ENCODE measurements at places on chromosomes 12 and 14.
A peak's percentile ranks its signal among the peaks of the same experiment; 100 is the strongest.

- no peak for DNase-seq
These were observed 175.1 kb downstream of the TMEM132C start for GRCh38 chr12:128442096-128442495.

DNA sequence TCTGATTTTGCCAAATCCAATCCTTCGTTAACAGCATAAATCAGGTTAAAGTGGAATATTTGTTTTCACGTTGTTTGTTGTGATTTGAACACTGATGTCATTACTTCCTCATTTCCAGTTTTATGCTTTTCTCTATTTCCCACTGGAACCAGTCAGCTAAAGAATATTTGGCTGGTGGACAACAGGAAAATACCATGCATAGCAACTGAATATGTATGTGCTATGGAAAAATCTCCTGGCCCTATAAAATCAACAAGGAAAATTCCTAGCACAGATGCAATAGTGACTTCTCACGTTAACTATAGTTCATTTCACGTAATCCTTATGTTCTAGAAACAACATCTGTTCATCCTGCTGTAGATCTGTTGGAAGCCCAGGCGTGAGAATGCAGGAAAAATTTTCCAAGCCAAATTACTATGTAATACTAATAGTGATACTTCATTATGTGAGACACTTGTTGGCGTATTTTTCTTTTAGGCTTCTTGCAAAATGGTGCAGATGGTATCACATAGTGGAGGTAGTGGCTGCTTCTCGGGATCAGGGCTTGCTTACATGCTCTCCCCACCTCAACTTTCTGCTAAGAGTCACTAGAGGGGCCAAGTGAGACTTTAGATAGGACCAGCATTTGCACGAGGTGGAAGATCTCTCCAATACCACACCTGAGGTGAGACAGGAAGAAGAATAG is 86.3 kb upstream of the USP44 start:
- peak; percentile 77 for DNase-seq

DNA sequence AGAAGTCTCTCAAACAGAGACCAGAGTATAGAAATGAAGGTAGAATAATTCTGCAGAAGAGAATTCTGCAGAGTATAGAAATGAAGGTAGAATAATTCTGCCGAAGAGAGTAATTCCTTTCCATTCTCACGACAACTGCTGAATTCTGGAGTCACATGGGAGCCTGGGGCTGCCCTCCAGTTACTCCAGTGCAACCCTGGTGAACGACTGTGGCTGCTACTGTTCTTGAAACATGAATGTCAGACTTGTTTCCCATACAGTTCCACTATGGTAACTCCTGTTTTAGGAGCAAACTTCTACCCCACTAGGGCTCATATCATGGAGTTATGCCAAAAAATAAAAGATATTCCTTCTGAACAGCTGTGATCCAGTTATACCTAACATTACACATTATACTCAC is 164.4 kb downstream of the KICS2 start:
- no peak for DNase-seq

GRCh38 chr14:52974406-52974805 is 23.6 kb upstream of the FERMT2 start:
- DNase-seq = no peak

DNA sequence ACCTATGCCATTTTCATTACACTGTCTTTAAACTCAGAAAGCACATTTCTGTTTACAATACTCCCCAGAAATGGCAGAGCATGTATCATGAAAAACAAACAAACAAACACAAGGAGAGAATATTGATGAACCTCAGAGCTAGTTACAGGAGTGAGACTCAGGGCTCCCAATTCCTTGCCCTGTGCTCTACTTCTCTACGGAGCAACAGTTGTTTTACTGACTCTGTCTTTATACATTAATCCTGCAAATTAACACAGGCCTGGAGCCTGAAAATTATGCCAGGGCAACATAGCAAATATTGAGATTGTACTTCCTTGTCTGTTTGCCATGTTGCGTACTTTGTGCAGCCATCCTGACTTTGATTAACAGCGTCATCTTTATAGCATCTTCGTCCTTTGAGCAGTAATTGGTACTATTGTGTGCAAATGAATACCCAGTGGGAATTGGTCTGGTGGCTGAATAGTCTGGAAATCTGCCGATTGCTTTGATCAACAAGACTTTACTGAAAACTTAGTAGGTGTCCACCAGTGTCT is 15.2 kb upstream of the AKAP6 start:
- peak; percentile 11 for DNase-seq

DNA sequence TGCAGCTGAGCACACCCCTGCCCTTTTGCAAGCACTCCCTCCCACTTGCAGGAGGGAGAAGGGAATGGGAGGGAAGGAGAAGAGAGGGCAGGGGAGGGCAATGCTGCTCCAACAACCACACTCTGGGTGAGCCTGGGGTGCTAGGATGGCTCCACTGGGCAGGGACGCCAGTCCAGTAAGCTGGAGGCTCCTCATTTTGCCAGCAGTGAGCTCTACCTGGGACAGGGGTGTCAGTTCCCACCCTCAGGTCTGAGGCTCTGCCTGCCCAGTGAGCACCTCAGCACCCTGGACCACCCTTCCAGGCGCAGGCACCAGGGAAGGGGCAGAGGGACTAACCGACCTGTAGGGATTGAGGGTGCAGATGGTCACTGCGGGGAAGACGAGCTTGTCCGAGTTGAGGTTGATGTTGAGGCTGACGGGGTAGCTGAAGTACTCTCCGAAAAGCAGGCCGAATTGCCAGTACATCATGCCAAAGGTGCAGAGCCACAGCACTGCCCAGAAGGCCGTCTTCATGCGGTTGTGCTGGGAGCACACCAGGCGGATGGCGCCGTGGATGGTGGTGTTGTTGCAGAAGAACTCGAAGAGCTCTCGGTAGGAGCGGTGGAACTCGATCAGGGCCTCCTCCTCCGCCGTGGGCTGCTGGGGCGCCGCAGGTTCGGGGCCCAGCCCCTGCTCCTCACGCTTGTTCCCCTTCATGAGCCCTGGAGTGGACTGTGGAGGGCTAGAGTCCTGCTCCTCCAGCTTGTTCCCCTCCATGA is 1.2 kb downstream of the SCNN1A start:
- DNase-seq = no peak

DNA sequence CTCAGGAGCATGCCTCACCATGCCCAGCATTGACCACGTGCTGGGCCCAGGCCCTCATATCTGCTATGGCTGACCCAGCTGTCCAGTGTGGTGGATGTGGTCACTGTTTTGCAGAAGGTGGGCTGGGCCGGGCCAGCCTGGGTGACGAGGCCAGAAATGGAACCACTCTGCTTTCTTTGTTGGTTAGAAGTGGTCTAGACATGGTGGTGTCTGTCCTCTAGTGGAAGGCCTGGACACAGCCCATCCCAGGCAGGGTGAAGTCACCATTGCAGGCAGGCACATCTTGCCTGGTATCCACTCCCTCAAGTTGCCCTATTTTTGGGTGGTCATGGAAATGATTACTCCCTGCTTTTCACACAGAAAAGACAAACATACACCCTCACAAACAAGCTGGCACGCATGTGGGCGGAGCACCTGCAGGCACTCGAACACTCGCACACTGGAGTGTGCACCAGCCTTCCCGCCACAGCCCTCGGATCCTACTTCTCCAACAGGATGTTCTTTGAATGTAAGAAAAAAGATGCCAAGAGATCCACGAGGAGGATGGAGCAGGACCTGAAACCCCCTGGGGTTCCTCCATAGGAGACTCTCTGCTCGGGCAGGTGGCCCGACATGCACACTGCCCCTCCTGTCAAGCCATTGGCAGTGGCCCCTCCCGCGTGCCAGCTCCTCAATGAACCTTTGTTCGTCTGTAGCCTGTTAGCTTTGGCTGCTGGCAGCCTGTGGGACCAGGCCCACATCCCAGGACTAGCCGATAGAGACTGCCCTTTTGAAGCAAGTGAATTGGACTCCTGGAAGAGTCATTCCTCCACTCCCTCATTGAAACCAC is 38.4 kb downstream of the MLXIP start:
- DNase-seq = no peak

DNA sequence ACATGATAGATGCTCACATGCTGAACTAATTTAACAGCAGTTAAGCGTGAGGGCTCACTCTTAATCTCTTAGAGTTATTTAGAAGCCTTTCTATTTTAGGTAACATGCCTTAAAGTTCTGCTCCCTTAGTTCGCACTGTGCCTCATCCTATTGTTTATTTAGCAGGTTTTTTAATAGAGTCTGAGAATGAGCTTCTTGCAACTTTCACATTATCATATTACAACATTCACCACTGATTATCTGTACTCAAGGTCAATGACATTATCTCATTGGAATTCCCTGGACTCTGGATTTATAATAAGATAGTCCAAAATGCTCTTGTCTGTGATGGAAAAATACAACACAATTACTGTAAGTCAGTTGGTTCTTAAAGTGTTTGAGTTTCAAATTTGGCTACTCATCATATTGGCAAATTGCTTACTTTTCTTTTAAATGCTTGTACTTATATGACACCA is 183.6 kb upstream of the SLC38A2 start:
- DNase-seq = no peak

DNA sequence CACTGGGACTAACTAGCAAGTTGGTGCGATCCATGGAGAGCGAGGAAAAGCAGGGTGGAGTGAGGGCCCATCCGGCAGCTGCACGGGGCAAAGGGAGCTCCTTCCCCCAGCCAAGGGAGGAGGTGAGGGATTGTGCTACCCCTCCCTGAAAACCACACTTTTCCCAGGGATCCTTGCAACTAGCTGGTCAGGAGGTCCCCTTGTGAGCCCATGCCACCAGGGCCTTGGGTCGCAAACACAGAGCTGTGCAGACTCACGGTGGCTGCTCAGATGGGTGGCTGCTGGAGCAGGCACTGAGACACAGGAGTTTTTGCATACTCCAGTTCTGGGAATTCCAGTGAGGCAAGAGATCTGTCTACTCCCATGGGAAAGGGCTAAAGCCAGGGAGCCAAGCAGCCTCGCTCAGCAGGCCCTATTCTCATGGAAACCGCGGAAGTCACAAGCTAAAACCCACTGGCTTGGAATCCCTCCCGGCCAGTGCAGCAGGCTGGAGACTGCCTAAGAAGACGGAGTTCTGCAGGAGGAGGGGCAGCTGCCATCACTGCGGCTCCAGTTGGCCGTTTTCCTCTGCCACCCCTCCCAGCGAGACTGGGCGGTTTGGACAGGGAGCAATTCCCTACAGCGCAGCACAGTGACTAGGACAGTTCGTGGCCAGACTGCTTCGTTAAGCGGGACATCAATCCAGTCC is 10.9 kb upstream of the ZNF705A start:
- no peak for DNase-seq

- no peak for DNase-seq
These were observed 269.5 kb downstream of the ACSS3 start for GRCh38 chr12:81347404-81347803.

GRCh38 chr12:17971850-17972249 is 118.1 kb downstream of the RERGL start:
- no peak for DNase-seq

GRCh38 chr12:67573566-67573965 is 75.0 kb upstream of the DYRK2 start:
- DNase-seq = no peak

- peak; percentile 24 for DNase-seq
These were observed 23.2 kb upstream of the ESRRB start for GRCh38 chr14:76352639-76353281.

DNA sequence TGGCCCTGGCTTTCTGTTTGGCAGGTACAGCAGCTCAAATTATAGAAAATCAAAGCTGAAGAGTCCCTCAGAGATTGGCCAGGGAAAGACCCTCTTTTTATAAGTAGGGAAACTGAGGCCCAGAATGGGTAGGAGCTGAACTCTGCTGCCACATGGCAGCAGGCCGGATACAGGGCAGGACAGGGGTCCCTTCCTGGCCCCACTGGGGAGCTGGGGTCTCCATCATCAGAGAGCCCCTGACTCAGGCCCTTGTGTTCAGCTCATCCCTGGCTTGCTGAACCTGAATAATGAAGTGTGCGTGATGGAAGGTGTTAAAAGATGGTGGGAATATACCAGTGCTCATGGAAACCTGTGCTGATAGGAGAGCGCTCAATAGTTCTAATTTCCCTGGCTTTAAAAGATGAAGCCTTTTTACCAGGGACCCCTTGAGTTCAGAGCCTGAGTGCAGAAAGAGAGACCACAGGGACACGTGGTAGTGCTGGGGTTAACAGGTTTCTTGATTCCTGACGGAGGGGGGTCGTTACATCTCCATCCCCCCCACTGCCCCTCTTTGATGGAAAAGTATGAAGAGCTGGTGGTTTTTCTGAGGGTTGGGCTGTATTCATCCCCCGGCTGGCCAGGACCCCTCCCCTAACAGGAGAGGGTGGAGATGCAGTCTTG is 4.4 kb downstream of the DLK1 start:
- DNase-seq = no peak

DNA sequence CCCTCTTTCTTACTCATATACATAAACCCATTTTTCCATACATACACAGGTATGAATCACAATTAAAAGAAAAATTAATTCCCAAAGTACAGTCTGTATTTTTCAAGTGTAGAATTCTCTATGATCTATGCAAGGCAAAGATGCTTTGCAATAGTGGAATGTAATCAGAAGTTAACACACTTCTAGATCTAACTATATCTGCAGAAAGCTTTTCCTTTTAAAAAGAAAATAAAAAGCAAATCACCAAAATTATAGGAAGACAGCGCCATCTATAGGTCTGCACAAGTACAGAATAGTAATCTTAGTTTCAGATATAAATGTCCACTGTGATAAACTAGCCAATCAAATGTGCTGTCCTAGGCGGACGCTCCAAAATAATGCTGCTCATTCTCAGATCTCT is 22.0 kb downstream of the SLC25A21 start:
- no peak for DNase-seq

- DNase-seq = peak; percentile 38
These were observed 41.2 kb downstream of the YLPM1 start for GRCh38 chr14:74804219-74804825.

GRCh38 chr14:99792210-99792535 is 1.0 kb upstream of the EML1 start:
- DNase-seq = no peak

DNA sequence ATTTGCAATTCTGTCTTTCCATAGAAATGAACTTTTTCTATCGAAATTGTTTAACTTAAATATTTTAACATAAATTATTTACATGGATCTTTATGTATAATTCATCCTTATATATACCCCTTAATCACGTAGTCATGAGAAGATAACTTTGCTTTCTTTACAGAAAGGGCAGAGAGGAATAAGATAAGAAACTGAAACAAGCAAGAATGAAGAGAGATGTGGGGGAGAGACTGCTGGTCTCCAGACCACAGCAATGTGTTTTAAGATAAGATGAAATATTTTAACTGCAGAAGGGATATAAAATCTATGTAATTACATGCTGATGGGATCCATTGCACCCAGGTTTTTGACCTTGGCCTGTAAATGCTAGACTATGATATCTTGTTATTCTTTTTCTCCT is 34.7 kb upstream of the DNM1L start:
- no peak for DNase-seq

- no peak for DNase-seq
These were observed 1.4 kb downstream of the SERPINA11 start for GRCh38 chr14:94451091-94451771.

Data from T47D (cell line).